ENCODE measurements at places on chromosomes 16 and 17.

GRCh38 chr16:58128711-58129096 lies 477 bp downstream of the CFAP20 start:
- no peak for DNase-seq

GRCh38 chr16:11087691-11088073 lies 143.3 kb downstream of the CLEC16A start:
- no peak for DNase-seq

DNA sequence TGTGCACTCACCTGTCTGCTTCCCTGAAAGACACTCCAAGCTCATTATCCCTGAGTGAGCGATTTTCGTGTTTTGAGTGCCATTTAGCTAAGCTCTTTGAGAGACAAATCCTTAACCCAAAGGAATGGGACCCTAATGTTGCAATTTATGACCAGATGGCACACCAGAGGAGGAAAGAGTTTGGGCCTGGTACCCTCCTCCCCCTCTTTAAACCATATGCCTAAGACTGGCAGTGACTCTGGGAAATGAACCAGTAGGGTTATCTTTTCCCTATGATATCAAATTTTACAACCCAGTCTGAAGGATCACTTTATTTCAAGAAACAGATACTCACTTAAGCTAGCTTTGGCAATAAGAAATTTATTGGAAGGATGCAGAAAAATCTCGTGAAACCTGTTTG lies 550.4 kb downstream of the TOX3 start:
- no peak for DNase-seq

- DNase-seq = no peak
Observed at GRCh38 chr17:21419299-21420239, 43.4 kb downstream of the KCNJ12 start.

DNA sequence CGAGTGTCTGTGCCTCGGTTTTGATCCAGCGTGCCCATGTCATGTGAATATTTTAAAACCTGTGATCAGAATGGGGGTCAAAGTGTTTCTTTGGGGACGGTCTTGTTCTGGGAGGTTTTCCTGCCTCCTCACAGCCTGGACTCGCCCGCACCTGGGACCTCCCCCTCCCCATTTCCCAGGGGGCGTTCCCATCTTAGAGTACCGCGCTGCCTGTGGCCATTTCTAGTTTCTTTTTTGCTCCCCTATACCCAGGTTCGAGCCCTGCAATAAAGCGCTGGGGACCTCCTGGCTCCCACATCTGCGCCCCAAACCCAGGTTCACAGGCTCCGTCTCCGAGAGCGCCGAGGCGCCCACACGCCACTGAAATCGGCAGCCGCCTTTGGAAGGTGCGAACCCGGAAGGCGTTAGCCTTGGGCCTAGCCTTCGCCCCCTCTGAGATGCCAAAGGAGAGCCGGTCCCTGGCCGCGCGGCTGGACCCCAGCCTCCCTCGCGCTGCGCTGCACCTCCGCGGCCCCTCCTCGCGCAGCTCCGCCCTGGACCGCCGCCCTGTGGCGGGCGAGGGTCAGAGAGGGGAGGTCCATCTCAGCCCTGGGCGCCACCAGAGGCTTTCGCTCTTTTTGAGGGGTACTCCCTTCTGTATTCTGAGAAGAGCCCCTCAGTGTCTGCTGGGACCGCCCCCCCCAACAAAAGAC lies 1.7 kb downstream of the KCNJ12 start:
- no peak for DNase-seq

DNA sequence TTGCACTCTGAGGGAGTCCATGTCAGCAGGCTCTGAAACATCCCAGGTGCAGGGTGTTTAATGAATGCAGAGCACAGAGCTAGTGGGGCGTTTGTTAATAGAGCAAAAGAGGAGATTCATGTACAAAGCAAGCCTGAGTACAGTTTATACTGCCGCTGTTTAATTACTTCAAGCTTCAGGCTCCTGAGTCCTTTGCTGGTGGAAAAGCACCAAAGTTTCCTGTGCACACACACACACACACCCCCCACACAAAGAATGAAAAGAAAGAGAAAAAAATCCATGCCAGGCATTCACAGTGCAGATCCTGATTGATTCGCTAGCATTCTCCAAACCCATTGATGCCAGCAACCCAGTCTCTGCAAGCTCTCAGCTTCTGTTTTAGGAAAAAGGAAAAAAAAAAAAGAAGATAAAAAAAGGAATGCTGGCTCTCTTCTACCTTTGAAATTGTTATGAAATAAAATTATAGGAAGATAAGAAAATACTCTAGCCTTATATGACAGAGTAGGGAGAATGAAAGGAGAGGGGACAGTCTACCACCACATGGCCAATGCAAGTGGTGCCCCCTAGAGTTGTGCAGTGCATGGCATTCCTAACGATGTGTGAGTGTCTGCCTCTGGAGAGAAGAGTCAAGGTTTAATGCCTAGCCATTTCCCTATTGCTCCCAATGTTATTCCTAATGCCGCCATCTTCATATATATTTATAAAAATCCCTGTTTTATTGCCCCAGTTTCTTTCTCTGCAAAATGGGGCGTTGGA lies 216.5 kb downstream of the TMEM114 start:
- DNase-seq = no peak

- peak; percentile 22 for DNase-seq
Observed at GRCh38 chr16:55655897-55656681, at the start of gene SLC6A2. Gene SLC6A2, plus strand, starts transcription at chr16:55655988. Its CDS starts 707 bp downstream, at chr16:55656695.

DNA sequence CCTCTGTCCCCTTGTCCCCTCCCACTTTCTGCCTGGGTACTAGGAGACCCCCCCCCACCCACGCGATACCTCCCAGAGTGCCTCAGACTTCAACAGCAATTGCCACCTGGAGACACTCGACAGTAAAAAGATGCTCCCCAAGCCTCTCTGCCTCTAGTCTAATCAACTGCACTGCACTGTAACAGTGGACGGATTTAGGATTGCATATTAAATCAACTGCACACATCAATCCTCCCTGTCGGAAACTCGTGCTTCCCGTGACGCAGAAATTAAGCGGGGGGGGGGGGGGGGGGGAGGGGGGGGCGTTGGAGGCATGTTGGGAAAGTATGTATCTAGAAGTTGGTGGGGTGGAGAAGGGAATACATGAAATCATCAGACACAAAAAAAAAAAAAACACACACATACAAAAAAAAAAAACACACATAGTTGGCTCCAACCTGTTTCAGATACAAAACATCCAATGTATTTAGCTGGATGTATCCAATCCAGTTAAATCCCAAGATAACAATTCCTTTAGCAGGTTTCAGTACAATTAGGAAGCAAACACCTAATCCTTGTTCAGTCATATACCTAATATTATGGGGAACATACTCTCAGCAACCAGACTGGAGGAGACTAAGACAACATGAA lies 29.7 kb downstream of the FAM222B start:
- no peak for DNase-seq

GRCh38 chr17:50778471-50778870 lies 11.2 kb upstream of the ANKRD40CL start:
- DNase-seq = no peak

DNA sequence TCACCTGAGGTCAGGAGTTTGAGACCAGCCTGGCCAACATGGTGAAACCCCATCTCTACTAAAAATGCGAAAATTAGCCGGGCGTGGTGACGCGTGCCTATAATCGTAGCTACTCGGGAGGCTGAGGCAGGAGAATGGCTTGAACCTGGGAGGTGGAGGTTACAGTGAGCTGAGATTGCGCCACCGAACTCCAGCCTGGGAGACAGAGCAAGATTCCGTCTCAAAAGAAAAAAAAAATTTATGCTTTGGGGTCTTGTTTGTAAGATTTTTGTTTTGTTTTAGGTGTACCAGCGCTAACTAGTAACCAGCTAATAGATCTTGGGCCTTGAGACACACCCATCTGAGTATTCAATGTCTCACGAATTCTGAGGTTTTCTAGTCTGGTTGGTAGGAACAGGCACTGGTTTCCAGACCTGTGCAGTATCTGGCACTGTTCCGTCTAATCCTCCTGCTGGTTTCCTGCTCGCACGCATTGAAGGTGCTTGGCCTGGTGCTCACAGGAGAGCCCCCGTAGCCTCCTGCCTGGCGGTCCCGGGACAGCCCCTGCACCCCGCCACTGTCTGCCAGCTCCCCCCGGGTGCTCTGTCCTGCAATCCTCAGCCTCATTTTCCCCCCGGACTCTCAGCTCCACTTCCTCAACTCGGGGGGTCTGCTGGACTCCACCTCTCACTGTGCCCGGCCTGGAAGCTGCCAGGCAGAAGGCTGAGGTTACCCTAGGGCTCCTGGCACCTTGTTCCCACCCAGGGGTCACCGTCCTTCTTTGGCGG lies 10.6 kb upstream of the DUS1L start:
- DNase-seq = no peak

DNA sequence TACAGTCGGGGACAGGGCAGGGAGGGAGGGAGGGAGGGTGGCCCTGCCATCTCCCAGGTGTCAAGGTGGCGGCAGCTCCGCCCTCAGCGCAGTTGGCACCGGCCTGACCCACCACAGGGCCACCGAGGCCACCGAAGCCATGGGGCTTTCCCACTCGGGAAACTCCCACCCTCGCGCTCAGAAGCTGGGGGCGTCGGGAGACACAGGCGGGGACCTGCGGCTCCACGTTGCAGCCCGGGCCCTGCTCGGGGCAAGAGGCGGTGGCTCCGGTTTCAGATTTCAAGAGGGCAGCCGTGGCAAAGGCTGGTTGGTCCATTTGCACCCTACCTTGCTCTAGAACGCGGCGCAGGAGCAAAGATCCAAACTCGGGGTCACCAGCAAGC lies 544 bp downstream of the CYB561 start:
- peak; percentile 46 for DNase-seq

- DNase-seq = no peak
Observed at GRCh38 chr17:70786081-70786480, 616.7 kb downstream of the KCNJ2 start.

DNA sequence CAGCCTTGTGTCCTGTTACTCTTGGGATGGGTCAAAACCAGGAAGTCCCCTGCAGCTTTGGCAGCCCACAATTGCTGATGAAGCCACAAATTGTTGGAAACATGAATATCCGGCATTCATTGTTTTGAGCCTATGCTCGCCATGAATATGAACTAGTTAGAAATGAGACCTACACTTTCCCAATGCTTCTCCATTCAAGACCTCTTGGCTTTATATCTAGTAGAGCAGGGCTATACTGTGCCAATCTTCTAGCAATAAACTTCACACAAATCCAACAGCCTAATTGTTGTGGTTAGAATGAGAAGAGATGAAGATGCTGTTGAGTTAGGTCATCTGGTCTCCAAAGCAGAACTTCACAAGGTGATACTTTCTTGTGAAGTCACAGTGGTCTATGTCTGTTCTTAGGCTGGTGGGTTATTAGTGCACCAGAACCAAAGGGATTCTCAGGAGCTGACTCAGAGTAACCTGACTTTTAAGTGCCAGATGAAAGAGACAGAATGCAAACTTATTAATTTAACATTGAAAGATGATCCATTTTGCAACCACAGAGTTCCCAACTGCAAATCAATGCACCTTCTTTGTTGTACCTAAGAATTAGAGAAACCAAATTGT lies 13.7 kb upstream of the KRT23 start:
- DNase-seq = no peak

- no peak for DNase-seq
Observed at GRCh38 chr16:75105306-75106061, 11.1 kb downstream of the LDHD start.

DNA sequence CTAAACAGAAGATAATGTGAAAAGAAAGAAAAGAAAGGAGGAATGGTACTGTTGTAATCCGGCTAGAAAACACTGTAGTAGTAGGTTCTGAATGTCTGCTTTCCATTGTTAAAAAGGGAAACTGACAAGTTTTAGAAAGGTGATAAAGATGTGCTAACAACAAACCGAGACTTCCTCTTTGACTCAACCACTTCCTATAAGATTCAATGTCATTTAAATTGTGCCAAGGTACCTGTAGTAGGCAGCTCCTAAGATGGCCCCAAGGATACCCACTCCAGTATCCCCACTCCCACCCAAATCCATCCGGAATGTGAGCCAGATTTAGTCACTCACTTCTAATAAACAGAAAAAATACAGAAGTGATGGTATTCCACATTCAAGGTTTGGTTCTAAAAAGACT lies 31.2 kb downstream of the XYLT1 start:
- no peak for DNase-seq

- DNase-seq = no peak
Observed at GRCh38 chr17:45246338-45246737, 15.6 kb downstream of the SPATA32 start.

GRCh38 chr16:56300891-56301850 lies 109.9 kb downstream of the GNAO1 start:
- no peak for DNase-seq
